ENCODE measurements at places on chromosomes 6 and 20.

DNA sequence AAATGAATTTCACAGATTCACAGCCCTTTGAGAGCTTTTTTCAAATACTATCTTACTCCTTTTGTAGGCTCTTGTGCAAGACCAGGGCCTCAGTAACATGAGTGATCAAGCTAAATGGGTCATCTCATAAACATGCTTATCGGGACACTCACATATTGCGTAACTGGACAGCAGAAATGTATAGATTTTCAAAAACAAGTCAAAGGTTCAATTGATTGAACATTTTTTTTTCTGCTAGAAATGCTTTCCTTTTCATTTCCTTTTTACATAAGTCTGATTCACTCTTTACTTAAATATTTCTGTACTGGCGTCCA lies 8.7 kb upstream of the SALL4 start:
- no peak for ATAC-seq

DNA sequence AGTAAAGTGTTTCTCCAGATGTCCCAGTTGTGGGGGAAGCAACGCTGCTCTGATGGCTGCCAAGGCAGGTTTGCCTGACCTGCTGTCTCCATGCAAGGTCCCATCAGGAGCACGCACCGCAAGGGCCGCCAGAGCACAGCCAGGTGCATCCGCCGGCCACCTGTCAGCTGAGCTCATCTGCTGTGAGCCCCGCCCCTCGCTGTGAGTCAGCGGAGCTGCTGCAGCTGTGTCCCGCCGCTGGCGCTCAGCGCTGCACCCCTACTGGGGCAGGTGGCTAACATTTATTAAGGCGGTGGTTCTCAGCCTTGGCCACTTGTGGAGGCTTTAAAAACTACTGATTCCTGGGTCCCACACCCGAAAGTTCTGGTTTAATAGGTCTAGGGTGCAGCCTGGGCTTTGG lies 225.7 kb downstream of the UST start:
- ATAC-seq: no peak

- no peak for ATAC-seq
These were observed 236.7 kb upstream of the HS3ST5 start for GRCh38 chr6:114579486-114579885.

DNA sequence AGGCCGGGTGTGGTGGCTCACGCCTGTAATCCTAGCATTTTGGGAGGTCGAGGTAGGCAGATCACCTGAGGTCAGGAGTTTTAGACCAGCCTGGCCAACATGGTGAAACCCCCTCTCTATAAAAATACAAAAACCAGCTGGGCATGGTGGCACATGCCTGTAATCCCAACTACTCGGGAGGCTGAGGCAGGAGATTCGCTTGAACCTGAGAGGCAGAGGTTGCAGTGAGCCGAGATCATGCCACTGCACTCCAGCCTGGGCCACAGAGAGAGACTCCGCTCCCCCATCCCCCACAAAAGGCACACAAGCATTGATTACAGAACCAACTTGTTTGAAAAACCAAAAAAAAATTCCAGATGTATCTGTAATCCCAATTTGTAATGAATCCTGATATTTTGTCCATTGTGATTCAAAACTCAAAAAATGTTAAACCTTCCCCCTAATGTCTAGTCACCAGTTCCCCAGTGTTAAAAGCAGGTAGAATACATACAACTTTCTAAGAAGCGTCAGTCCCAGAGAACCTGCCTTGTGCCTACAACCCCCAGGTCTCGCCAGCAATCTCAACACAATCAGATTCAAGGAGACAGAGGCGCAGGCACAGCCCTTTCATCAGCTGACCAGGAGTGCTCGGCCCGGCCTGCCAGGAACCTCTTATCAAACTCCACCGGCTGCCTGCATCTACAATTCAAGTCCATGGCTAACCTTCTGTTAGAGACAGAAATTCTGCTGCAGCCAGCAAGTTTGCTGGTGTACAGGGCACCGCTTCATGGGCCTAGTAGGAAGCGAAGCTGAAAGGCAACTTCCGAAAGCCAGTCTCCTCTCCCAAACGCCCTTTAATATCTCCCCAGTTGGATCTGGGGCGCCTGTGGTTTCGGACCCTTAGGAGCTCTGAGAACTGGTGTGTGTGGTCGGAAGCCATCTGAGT lies 2.1 kb downstream of the EZR start:
- ATAC-seq: no peak

GRCh38 chr6:14670806-14671205 lies 553.2 kb downstream of the CD83 start:
- no peak for ATAC-seq

DNA sequence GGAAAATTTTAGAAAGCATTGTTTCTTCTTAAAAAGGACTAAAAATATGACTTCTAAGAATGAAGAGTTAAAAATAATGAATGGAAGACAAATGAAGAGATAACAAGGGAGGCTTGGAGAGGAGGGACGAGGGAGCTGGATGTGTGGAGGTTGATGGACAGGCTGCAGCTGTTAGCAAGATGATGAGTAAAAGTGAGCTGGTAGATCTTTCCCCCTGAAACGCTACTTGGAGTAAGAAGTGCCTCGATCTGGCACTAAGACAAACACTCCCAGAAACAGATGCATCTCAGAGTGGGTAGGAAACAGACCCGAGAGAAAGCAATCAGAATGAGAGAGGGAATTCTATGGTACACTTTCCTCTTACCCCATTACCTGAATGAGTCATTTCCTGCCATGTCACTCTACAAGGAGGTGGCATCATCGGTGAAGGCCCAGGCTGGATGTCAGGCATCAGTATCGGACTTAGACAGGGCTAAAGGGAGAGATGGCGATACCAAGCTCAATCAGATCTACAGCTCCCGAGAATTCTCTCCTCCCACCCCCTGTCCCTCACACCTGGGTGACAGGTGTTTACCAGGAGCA lies 154.1 kb upstream of the BMP2 start:
- ATAC-seq: no peak

DNA sequence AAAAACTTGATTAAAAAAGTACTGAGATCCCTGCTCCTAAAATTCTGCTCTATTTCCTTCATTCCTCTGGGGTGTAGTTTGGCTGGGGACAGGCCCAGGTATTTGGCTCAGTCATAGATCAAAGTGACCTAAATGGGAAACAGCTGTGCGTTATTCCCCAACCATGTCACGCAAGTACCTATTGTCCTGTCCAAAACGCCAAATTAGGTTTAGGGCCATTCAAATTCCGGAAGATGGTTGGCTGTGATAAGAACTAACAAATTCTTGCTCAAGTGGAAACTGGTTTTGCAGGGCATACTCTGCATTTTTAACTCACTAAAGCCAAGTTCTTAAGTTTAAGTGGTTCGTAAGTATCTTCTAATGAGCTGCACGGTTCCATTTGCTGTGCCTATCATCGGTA lies 147.6 kb upstream of the TMEM170B start:
- peak; percentile 71 for ATAC-seq

- no peak for ATAC-seq
These were observed 33.3 kb downstream of the TNFRSF21 start for GRCh38 chr6:47276377-47276776.

- no peak for ATAC-seq
These were observed 77.2 kb downstream of the CD164 start for GRCh38 chr6:109305028-109305427.

GRCh38 chr6:103042336-103042735 lies 1648.8 kb downstream of the GRIK2 start:
- ATAC-seq: no peak

GRCh38 chr6:139981768-139982181 lies 607.3 kb upstream of the CITED2 start:
- ATAC-seq: no peak

DNA sequence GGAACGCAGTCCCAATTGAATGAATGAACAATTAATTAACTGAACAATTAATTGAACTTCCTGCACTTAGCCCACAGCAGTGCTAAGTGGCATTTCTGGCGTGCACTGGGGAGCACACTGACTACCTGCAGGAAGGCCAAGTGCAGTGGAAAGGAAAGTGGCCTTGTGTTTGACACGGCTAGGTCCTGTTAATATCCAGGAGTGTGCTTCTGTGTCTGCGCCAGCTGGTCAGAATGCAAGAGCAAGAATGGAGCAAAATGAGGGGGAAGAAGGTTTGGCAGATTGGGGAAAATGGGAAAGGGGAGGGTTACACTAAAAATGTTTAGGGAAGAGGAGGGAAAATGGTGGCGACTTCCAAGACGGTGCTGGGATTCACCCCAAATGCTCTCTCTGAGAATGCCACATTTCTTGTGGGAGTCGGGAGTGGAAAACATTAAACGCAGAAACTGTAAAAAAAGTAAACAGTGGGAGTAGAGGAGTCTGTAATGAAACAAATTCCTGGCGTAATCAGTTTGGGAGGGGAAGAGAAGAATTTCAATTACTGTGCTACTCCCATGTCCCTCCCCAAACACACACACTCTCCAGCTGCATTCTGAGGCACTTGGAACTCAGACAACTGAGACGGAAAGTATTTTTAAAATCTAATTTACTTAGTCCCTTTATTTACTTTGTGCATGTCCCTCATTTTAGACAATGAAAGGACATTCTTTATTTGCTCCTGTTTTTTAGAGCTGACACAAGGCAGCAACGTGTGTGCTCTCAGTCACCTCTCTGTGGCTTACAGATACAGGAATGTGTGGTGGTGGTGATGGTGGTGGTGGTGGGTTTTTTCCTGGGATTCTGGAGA lies 64.1 kb downstream of the CLIC5 start:
- no peak for ATAC-seq

GRCh38 chr20:3077618-3078134 lies 6.3 kb downstream of the OXT start:
- ATAC-seq: no peak

GRCh38 chr6:50961611-50962010 lies 142.9 kb downstream of the TFAP2B start:
- ATAC-seq: no peak

DNA sequence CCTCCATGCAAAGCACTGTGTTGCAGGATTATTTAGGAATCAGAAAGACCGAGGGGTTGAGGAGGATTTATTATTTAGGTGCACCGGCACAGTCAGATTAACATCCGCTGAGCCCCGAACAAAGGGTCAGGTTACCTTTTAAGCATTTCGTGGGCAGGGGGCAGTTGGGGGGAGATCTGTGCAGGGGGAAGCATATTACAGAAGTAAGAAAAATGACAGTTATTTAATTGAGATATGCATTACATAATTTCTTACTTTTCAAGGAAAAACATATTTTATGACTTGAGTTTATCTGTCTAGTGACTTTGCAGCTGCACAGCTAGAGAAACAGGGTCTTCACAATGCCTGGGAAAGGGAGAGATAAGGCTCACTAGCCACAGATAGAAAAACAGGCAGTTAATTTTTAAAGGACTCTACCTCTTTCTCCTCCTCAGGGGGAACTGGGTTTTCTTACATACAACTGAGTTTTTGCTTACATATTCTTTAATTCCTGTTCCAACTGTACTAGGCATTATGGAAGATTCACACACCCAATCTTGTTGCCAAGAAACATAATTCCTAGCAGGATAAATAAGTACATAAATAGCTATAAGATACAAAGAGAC lies 1.7 kb upstream of the HINT3 start:
- no peak for ATAC-seq

GRCh38 chr20:6418732-6419131 lies 295.9 kb upstream of the FERMT1 start:
- ATAC-seq: no peak

DNA sequence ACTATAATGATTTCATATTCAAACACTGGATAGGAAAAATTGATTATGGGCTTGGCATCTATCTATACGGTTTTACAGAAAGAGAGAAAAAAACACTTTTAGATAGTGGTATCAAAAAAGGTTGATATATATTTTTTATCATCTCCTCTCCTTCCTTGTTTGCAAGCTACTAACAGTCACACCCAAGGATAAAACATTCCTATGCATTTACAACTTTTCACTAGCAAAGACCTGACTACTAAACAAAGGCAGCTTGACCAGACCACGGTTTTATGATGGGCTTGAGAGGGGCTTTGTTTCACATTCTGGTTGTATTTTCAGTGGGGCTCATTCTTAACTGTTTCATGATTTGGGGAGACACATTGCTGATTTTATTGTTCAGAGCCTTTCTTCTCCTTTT lies 477.6 kb upstream of the CITED2 start:
- no peak for ATAC-seq

DNA sequence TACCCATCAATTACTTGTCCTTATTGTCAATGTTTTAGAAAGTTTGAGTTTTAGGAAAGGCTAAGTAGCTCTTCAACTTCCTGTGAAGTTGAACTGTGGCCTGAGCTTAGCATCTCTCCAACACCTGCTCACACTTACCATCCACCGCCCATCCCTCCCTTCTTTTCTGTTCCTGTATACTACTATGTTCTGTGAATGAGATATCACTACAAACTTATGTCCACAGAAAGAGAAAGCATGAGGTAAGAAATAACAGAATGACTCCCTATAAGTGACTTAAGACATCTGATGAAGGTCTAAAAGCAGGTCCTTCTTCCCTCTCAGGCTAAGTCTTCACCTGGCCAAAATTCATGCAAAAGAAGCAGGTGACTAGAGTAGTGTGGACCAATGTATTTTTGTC lies 246.3 kb upstream of the PREP start:
- no peak for ATAC-seq
